Stimulated activated CD8-positive, alpha-beta memory T cell treated with anti-CD3 and anti-CD28 coated beads, Interleukin-15, amount 100 ng/mL, for 4 hours (primary cell): ENCODE measurements at places on chromosomes 7 and 10.
A peak's percentile ranks its signal among the peaks of the same experiment; 100 is the strongest.

GRCh38 chr10:119425102-119425880 is 117.2 kb downstream of the RGS10 start:
- DNase-seq: no peak

DNA sequence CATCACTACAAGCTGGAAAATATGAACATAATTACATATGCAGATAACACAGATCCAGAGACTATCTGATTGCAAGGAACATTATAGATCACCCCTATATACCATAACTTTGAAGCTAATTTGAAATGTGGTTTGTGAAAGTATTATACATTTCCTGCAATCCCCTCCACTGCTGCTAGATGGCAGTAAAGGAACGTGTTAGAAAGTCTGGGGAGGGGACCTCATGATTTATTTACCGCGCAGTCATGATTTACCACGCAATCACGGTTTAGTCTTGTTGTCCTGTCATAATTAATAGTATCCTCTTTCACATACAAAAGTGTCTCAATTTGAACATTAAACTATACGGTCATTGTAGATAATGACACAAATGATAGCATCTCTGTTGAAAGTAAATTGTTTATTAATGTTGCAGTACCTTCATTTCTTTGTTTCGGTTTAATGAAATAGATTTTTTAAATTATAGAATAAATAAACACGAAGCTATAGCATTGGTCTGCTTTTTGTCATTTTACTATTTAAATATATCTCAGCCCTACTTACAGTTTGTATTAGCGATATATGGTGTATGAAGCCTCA is 145.3 kb upstream of the PRSS1 start:
- DNase-seq: peak; percentile 17

GRCh38 chr7:155756322-155756721 is 55.9 kb downstream of the SHH start:
- no peak for DNase-seq

GRCh38 chr10:72850861-72851260 is 42.7 kb upstream of the OIT3 start:
- DNase-seq: no peak

DNA sequence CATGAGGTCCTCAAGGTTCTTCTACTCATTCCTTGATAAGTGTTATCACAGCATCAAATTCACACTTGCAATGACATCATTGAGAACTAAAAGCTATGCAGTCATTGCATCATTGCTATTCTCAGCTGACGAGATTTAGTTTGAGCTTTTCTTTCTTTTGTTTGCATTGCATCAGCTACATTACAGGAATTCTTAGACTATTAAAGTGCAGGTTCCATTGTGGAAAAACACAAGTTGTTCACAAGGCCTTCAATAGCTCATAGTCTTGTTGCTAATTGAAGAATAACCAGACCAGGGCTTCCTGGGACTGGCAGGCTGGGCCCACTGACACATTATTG is 139.3 kb downstream of the CXCL12 start:
- DNase-seq: no peak

GRCh38 chr7:83155407-83155806 is 7.3 kb downstream of the PCLO start:
- no peak for DNase-seq

- no peak for DNase-seq
These were observed 236.0 kb downstream of the TNS3 start for GRCh38 chr7:47345857-47346298.

- DNase-seq: no peak
These were observed 289.3 kb downstream of the PTEN start for GRCh38 chr10:88152728-88153133.

DNA sequence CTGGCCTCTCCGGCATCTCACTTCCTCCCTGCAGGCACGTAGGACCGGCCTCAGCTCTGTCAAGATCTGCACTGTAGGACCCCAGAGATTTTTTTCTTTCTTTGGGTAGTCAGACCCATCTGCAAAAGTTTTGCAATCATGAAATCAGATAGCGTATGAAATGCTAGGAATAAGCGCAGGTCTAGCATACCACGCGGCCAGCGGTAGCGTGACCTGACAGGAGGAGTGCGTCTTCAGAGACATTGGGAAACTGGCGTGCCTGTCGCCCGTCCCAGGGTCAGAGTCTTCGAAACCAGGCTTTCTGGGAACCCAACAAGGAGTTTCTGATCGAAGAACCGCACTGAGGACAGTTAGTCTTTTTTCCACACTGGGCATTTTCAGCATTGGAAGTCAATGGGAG is 100.9 kb upstream of the SH2B2 start:
- DNase-seq: no peak

DNA sequence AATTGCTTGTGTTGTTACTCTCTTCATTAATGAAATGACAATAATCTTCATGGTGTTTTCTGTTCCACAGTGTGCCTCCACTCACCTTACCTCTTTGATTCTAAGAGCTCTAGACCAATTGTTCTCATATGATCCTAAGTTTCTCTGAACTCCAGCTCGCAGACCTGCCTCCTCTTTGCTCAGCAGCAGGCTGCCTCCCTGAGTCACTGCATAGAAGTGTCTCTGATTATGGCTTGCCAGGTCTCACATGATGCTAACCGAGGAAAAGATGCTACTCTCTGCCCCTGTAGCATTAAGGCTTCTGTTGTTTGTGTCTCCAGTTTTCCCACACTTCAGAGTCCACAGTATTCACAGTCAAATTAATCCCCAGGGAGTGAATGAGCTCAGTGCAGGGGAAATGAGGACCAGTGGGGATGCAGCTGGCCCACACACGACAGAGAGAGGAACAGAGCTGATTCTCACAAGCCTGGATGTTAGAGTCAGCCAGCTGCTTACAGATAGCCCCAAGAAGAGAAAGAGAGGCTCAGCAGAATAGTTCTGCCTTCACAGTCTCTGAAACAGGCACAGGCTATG is 145.9 kb upstream of the EGR2 start:
- no peak for DNase-seq

DNA sequence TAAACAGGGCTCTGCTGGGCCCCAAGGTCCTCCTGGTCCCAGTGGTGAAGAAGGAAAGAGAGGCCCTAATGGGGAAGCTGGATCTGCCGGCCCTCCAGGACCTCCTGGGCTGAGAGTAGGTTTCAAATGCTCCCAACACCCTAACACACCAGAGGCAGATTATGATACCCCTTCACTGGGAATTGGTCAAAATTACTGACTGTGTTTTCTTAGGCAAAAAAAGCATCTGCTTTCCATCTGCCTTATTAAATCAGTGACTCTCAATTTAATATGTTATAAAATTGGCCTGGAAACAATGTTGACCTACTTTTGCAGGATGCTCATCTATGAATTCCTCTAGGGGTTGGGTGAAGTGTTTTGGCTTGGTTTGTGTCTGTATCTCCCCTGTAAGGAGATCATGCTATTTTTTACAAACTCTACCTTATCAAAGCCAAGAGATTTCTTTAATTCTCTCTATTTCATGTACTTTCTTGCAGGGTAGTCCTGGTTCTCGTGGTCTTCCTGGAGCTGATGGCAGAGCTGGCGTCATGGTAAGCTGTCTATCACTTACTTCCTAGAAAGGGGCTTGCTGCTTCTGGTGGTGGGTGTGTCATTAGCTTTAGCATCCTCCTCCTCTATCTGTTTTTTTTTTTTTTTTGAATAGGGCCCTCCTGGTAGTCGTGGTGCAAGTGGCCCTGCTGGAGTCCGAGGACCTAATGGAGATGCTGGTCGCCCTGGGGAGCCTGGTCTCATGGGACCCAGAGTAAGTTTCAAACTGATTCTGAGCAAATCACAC is 15.9 kb downstream of the COL1A2 start:
- DNase-seq: no peak

DNA sequence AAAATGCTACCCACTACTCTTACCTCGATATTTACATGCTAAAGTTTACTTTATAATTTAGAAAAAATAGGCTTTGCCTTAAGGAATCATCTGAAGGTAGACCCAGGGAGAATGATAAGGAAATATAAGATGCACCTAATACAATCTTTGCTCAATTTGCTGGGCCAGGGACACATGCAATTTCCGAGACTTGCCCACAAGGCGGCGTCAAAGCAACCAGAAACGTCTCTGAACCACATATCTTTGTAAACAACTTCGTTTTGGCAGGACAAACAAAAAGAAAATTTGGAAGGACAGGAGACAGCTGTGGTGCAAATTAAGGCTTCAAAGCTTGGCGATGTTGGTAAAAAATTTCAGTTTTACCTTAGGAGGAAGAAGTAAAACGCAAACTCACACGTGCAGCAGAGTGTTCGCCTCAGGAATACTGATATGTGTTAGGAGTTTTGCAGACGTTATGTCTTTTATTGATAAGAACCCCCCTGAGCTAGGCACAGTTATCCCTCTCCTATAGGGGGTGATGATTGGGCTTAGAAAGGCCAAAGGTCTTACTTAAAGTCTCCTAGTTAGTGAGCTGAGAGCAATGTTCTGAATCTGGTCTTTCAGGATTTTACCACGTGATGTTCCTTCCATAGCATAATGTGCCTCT is 134.3 kb downstream of the PRKCQ start:
- DNase-seq: peak; percentile 19

DNA sequence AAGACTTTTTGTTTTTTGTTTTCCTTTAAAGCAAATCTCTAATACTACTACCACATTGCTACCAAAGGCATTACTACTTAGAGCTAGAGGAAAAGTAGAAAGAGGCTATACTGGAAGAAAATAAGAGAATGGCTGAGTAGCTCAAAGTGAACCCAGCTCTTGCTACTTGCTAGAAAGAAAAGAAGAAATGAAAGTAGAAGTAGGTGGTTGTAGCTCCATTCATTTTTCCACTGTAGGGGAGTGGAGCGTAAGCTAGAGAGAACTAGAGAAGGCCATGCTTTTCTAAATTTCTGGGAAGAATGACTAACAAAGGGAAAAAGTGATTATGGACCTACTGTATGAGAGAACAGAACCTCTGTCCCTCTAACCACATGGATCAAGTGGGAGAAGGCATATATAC is 184.4 kb downstream of the PON1 start:
- DNase-seq: no peak

DNA sequence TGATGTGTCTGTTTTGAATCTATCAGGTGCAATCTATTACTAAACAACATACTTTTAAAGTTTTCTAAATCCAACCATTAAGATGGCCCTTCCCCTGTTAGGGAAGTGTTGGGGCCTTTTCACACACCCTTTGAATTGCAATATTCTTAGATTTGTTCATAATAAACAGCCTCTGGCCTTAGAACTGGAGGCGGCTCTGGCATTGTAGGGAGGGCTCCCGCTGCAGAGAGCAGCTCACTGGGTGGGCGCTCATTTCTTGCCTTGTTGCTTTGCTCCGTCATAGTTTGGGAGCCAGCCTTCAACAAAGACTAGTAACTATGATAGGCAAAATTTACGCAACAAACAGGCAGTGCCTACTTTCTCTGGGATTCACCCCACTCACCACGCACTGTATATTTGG is 4.2 kb upstream of the HOXA10 start:
- no peak for DNase-seq

- no peak for DNase-seq
These were observed 216.9 kb downstream of the DYNC1I1 start for GRCh38 chr7:95989301-95989700.

DNA sequence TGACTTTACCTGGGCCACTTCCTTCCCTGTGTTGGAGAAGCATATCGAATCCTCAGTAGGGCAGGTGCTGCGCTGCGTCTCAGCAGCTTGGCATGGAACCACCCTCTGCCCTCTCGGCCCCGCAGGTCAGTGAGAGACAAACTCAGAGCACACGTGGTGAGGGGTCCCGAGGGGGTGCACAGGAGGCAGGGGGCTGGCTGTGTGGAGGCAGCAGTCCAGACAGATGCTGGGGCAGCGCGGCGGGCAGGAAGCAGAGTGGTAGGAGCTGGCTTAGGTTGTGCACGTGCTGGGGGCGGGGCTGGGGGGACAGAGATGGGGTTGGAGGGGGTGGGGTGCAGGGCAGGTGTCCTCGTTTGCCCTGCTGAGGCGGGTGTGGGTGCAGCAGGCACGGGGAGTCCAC is 33.1 kb downstream of the NUB1 start:
- DNase-seq: no peak

DNA sequence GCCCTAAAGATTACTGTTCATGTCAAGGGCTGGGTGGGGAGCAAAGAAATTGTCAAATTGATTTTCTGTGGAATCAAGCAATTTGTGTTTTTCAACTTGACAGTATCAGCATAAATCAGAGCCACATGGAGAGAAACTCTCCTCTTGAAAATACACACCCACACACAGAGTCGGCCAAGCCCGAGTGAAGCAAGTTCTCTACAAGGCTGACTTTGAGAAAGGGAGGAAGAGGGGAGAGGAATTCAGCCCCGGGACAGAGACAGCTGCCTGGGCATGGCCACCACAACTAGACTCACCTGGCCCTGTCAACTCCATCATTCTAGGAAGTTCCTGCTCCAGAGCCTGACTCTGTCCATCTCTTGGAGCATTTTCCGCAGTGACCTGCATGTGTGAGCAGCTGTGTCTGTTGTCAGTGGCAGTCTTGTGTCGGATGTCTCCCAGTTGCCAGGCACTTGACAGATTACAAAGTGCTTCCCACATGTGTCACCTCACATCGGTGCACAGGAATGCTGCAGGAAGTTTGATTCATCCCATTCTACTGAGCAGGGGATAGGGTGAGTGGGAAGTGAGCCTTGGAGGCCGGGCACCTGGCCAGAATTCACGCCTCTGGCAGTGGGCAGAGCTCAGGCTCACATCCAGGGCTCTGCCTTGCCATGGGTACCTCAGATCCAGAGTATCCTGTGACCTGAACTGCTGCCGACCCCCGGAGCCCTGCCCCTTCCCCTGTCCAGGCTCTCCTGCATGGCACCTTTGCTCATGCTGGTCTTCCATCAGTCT is 37.9 kb downstream of the ADAM12 start:
- no peak for DNase-seq

DNA sequence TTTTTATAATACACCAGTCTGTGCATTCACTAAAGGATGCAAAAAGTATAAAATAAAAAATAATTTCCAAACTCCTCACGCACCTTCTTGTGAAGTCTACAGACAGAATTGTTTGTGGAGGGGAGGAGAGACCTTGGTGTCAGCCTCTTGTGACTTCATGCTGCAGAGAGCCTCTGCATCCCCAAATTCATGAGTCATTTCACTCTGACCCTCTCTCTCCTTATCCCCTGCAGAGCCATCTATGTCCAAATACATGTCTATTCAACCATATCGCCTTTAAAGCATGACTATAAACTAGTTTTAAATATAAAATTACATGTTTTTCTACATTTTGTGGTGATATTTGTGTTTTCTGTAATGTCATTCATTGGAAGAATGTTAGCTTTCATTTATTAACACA is 6.0 kb downstream of the CREB5 start:
- no peak for DNase-seq

DNA sequence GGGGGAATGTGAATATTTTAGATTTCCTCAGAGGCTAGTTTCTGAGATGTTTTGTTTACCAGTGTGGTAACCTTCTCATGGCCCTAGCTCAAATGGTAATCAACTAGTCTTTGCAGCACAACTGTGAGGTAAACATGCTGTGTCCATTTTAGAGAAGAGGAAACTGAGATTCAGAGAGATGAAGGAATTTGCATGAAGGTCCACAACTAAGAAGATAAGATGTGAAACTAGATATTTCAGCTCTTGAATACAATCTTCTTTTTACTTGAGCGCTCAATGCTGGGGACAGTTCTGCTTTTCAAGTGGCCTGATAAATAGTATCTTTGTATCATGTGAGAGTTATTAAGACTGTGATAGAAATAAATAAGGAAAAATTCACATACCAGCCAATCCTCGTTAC is 245.4 kb downstream of the AUTS2 start:
- DNase-seq: no peak

GRCh38 chr10:17175551-17175950 is 25.9 kb downstream of the TRDMT1 start:
- DNase-seq: no peak
